ENCODE measurements at places on chromosomes 4 and X. TPM values are rescaled to one million over a fixed set of nuclear protein-coding genes. Genes with fewer than 3 reads are reported as not detected.

Gene FGG
- not detected for total RNA-seq

Gene HAND2
- total RNA-seq: not detected

- DNase-seq: no peak
These were observed 114.7 kb upstream of the ARMCX2 start for GRCh38 chrX:101774340-101774739.

GRCh38 chrX:97447306-97447705 lies 563.6 kb downstream of the RPA4 start:
- DNase-seq: no peak

DNA sequence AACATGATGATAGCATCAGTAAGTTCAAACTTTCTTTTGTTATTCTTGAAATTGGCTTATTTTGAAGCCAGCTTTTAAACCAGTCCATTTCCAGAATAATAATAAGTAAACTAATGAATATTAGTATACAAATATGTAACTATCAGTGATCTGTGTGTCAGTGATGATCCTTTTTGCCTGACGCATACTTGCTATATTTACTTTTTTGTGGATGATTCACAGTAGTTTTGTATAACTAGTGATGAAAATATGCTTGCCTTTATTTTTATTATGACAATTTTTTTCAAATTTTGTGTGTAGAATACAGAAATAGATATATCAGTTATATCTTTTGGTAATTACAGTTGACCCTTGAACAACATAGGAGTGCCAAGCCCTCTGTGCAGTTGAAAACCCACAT lies 49.5 kb downstream of the USP53 start:
- DNase-seq: no peak

- no peak for DNase-seq
These were observed 92.6 kb downstream of the IL13RA2 start for GRCh38 chrX:114924856-114925255.

GRCh38 chr4:71827826-71828225 lies 43.9 kb upstream of the GC start:
- DNase-seq: no peak

- DNase-seq: no peak
These were observed 336.9 kb downstream of the PTTG2 start for GRCh38 chr4:38297061-38297460.

DNA sequence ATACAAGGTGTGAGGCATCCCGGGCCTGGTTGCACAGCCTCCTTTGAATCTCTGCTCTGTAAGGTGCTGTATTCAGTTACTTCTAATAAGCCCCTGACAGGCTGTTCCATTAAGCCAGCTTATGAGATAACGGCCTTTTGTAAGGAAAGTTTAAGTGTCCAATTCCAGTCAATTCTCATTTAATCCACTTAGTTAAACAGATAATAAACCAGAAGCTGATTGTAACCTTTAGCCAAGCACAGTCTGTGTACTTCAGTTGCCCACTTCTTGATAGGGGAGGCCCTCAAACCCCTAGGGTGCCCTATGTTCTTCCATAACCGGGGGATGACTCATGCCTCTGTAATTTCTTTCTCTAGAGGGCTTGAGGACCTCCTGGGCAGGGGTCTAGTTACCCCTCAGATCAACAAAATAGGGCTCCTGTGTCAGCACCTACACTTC lies 63.4 kb downstream of the RASL11B start:
- DNase-seq: no peak
